ENCODE measurements at places on chromosomes 6 and 20. TPM values are rescaled to one million over a fixed set of nuclear protein-coding genes. Genes with fewer than 3 reads are reported as not detected.

- H3K36me3 ChIP-seq, result no peaks in the 10 kb centered on the region
- H3K27me3 ChIP-seq, result no peaks in the 10 kb centered on the region
- H3K4me1 ChIP-seq, result no peaks in the 10 kb centered on the region
- DNase-seq, result no peak
- H3K27ac ChIP-seq, result no peak overlapping the region
- H3K4me3 ChIP-seq, result no peak overlapping the region
Measured at GRCh38 chr6:55874316-55874715, 1.1 kb downstream of the BMP5 start.

- no peak for DNase-seq
- H3K4me3 ChIP-seq, result no peak overlapping the region
- no peak overlapping the region for H3K27ac ChIP-seq
- no peaks in the 10 kb centered on the region for H3K36me3 ChIP-seq
- H3K4me1 ChIP-seq, result no peaks in the 10 kb centered on the region
- H3K27me3 ChIP-seq, result no peaks in the 10 kb centered on the region
Measured at GRCh38 chr6:139062932-139063646, 34.5 kb downstream of the ABRACL start.

GRCh38 chr6:144189351-144189750, 39.0 kb downstream of the STX11 start:
- H3K27me3 ChIP-seq, result no peaks in the 10 kb centered on the region
- no peaks in the 10 kb centered on the region for H3K4me1 ChIP-seq
- no peak overlapping the region for H3K27ac ChIP-seq
- no peak overlapping the region for H3K4me3 ChIP-seq
- DNase-seq, result no peak
- H3K36me3 ChIP-seq, result no peaks in the 10 kb centered on the region

DNA sequence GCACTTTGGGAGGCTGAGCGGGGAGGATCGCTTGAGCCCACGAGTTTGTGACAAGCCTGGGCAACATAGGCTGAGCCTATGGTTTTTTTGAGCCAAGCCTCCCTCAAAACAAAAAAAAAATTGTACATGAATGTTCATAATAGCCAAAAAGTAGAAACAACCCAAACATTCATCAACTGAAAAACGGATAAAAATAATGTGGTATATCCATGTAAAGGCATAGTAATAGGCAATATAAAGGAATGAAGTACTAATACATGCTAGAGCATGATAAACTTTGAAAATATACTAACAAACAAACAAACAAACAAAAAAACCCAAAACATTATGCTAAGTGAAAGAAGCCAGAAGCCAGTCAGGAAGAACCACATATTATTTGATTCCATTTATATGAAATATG, 35.3 kb downstream of the KIAA0319 start:
- no peaks in the 10 kb centered on the region for H3K27me3 ChIP-seq
- DNase-seq, result no peak
- H3K4me3 ChIP-seq, result no peak overlapping the region
- no peaks in the 10 kb centered on the region for H3K36me3 ChIP-seq
- no peak overlapping the region for H3K27ac ChIP-seq

GRCh38 chr6:12890171-12890790, 173.7 kb downstream of the PHACTR1 start:
- no peaks in the 10 kb centered on the region for H3K27me3 ChIP-seq
- H3K4me1 ChIP-seq, result no peaks in the 10 kb centered on the region
- DNase-seq, result no peak
- no peak overlapping the region for H3K27ac ChIP-seq

GRCh38 chr20:12927489-12927888, 81.3 kb upstream of the SPTLC3 start:
- H3K36me3 ChIP-seq, result no peaks in the 10 kb centered on the region
- DNase-seq, result no peak
- H3K4me3 ChIP-seq, result no peak overlapping the region
- H3K27ac ChIP-seq, result no peak overlapping the region
- no peaks in the 10 kb centered on the region for H3K4me1 ChIP-seq
- no peaks in the 10 kb centered on the region for H3K27me3 ChIP-seq

DNA sequence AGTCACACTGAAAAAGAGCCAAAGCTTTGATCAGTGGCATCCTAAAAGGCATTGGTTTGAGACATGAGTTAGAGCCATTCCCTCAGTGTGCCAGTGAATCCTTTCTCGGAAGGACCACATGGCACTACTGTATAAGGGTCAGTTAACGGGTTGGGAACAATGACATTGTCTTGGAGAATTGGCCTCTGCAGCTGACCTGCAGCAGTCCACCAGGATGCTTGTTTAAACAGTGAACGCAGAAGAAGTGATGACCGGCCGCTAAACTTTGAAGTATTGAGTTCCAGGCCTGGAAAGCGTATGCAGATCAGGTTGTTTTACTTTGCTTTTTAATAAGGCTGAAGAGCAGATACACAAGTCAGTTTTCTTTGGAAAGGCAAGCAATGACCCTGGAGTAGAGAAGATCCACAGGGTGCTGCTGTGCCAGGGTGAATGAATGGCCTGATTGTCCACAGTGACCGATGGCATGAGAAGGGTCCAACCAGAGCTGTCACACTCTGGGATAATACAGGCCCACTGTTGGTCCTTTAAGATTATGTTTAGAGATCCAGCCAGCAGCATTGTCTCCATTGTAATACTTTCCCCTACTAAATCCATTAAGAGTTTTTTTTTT, 57.8 kb downstream of the GMPR start:
- no peak overlapping the region for H3K4me3 ChIP-seq
- no peaks in the 10 kb centered on the region for H3K36me3 ChIP-seq
- no peak for DNase-seq
- H3K27me3 ChIP-seq, result no peaks in the 10 kb centered on the region
- H3K27ac ChIP-seq, result no peak overlapping the region

DNA sequence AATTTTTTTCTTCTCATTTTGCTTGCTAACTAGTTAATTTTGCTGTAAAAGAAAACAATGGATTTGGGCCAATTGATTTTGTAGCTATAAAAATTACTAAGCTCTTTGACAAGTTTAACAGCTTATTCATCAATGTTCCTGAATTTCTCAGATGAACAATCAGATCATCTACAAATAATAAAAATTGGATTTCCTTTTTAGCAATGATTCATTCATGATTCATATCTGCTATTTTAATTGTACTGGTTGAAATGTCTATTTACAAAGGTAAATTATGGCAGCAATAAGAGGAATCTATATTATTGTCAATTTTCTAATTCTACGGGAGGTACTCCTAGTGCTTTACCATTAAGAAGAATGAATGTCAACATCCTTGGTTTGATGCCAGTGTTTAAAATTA, 178.8 kb upstream of the BTBD3 start:
- no peak overlapping the region for H3K27ac ChIP-seq
- no peak overlapping the region for H3K4me3 ChIP-seq
- H3K27me3 ChIP-seq, result no peaks in the 10 kb centered on the region
- DNase-seq, result no peak

GRCh38 chr20:43680981-43681380, 14.1 kb downstream of the MYBL2 start:
- DNase-seq, result no peak
- H3K4me3 ChIP-seq, result no peak overlapping the region
- no peaks in the 10 kb centered on the region for H3K36me3 ChIP-seq
- no peak overlapping the region for H3K27ac ChIP-seq

GRCh38 chr20:7596541-7596940, 343.7 kb downstream of the HAO1 start:
- DNase-seq, result no peak
- H3K4me3 ChIP-seq, result no peak overlapping the region
- no peak overlapping the region for H3K27ac ChIP-seq
- H3K4me1 ChIP-seq, result no peaks in the 10 kb centered on the region
- no peaks in the 10 kb centered on the region for H3K27me3 ChIP-seq

The OR2J3 gene
- total RNA-seq, result not detected

The RFX6 gene
- not detected for total RNA-seq

The GPR6 gene
- not detected for total RNA-seq

The LGSN gene
- total RNA-seq, result not detected

The STMND1 gene
- total RNA-seq, result 0.40 TPM

The FERMT1 gene
- total RNA-seq, result 0.22 TPM

The MMP24 gene
- total RNA-seq, result not detected

Data from CD8-positive, alpha-beta memory T cell (primary cell).